ENCODE measurements at places on chromosomes 2 and 18.

- no peak for DNase-seq
Observed at GRCh38 chr2:144254342-144255235, 265.3 kb downstream of the ZEB2 start.

- no peak for DNase-seq
Observed at GRCh38 chr18:78898066-78898465, 81.6 kb upstream of the SALL3 start.

GRCh38 chr2:239382384-239382880, 18.4 kb downstream of the HDAC4 start:
- no peak for DNase-seq

DNA sequence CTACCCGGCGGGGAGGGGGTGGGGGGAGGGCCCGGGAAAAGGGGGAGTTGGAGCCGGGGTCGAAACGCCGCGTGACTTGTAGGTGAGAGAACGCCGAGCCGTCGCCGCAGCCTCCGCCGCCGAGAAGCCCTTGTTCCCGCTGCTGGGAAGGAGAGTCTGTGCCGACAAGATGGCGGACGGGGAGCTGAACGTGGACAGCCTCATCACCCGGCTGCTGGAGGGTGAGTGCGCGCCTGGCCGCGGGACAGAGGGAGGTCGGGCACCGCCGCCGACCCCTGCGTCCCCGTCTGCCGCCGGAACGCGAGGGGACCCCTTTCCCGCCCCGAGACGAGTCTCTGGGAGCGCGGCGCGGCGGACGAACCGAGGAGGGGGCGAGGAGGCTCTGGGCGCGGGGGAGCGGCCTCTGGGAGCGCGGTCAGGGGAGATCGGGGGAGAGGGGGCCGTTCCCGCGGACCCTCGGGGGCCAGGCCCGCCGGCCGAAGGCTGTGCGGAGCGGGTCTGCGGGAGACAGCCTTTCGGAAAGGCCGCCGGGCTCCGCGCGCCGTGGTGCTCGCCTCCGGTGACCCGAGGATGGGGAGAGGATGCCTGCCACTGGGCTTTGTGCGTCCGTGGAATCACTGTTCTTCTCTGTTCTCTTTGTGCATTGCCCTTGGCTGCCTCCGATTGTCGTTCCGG, 463 bp downstream of the PPP1CB start:
- DNase-seq: peak; percentile 40

DNA sequence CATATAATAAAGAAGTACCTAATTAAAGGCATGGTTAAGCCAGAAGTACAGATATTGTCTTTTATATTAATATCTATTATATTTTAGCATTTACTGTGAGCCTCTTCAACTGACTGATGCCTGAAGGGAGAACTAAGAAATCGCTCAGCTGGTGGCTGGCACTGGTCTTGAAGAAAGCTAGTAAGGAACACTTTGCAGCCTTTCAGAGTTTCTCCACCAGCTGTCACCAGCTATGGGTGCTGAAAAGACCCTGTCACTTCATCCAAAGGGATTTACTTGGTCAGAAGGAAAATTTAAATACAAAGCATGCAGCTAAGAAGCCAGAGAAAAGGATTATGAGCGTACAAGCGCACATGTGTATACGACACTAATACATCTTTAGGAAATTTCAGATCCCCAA, 525.9 kb downstream of the TMEM182 start:
- no peak for DNase-seq

DNA sequence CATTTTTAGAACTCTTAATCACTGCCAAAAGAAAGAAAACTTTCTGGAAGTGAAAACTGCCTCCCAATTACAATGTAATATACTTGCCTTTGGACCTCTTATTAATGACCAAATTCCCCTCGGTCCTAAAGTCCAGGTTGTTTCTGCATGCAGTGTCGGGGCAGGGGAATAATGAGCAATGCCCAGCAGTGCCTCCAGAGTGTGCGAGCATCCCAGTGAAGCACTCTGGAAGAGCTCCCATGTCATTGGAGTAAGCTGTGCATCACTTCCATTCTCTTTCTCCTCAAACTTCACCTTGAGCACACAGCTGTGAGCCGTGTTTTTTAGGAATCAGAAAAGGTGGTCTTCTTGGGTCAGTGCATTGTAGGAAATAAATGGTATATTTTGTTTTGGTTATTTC, 107.1 kb downstream of the SH3RF3 start:
- DNase-seq: no peak

DNA sequence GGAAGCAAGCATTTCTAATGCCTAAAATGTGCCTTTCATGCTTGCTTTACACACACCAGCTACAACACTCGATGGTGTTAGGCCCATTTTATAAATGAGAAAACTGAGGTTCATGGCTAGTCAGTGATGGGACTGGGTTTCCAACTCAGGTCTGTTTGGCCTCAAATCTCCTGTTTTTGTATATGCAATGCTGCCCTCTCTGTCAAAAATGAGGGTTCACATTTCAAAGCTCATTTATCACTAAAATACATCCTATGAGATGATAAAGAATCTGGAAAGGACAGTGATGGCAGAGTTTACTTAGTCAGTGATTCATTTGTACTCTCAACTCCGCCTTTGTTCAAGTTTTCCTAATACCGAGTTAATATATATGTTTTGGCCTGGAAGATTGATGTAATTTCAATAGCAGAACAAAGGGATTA, 92.3 kb downstream of the KCTD1 start:
- DNase-seq: peak; percentile 2

DNA sequence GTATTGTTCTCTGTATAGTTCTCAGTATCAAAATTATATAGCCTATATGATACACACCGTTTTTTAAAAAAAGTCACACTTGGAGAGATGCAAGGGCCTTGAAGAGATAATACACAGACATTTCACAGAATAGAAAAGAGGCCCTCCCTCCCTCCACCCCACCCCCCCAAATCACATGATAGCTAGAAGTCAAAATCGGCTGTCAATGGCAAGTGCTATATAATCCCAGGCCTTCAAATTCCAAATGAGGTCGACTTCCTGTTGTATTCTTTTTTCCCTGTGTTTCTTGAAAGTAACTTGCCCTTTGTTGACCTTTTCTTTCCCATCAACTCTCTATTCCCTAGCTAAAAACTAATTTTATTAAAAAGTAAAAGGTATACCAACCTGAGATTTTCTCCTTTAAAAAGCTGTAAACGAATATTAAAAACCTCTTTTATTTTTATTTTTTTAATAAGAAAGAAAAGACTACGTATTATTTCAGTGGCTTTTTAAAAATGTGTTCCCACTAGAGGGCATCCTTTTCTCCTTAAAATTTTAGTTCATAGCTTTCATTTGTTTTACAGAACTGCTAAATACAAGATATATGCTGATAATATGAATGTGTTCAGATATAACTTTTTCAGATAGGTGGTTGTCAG, 46.6 kb downstream of the KCMF1 start:
- DNase-seq: no peak

GRCh38 chr2:240363746-240364581, 71.5 kb upstream of the GPC1 start:
- DNase-seq: no peak

DNA sequence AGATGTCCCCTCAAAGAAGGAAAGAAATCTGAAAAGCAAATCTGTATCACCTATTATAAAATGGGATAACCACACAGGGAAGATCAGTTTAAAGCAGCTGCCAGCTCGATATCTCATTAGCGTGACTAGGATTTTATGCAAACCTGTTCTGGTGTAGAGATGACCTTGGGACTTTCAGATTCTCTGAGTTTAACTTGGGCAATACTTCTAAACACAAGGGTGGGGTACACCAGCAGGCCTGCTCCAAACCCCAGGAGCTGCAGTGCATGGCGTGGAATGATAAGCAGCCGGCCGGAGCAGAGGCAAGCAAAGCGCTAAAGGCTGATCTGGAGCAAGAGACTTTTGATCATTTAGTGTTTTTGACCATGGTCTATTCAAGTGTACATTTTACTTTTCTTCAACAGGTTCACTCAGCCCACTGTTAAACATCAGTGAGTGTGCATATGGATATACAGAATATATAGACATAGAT, 4.7 kb downstream of the SERTAD2 start:
- DNase-seq: no peak

GRCh38 chr18:7830468-7830867, 263.4 kb downstream of the PTPRM start:
- DNase-seq: peak; percentile 4

GRCh38 chr2:39059366-39059952, 61.4 kb downstream of the SOS1 start:
- DNase-seq: peak; percentile 66

- no peak for DNase-seq
Observed at GRCh38 chr18:44046376-44046975, 634.2 kb upstream of the SETBP1 start.

GRCh38 chr2:70536517-70537055, 17.0 kb downstream of the TGFA start:
- no peak for DNase-seq

DNA sequence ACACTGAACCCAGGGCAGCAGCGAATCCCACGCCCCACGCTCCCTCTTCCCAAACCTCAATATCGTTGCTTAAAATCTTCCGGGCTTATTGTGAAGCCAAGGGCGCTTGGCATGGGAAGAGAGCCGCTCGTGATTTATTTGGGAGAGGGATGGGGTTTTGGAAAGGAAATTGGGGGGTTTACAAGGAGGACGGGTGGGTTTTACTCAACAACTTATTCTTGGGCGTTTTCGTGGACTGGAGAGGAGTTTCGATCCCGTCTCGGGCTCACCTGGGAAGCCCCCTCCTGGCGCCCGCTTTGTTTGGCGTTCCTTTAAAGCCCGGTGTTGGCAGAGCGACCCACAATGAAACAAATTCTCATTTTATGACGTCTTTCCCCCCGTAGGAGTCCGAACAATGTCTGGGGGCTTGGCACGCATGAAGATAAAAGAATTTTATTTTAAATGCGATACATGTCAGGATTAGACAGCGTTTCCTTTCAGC, 135.3 kb downstream of the INSIG2 start:
- DNase-seq: no peak

- DNase-seq: no peak
Observed at GRCh38 chr2:185785851-185786473, 47.4 kb downstream of the FSIP2 start.

- DNase-seq: peak; percentile 50
Observed at GRCh38 chr18:32714571-32715148, 58.2 kb downstream of the KLHL14 start.

DNA sequence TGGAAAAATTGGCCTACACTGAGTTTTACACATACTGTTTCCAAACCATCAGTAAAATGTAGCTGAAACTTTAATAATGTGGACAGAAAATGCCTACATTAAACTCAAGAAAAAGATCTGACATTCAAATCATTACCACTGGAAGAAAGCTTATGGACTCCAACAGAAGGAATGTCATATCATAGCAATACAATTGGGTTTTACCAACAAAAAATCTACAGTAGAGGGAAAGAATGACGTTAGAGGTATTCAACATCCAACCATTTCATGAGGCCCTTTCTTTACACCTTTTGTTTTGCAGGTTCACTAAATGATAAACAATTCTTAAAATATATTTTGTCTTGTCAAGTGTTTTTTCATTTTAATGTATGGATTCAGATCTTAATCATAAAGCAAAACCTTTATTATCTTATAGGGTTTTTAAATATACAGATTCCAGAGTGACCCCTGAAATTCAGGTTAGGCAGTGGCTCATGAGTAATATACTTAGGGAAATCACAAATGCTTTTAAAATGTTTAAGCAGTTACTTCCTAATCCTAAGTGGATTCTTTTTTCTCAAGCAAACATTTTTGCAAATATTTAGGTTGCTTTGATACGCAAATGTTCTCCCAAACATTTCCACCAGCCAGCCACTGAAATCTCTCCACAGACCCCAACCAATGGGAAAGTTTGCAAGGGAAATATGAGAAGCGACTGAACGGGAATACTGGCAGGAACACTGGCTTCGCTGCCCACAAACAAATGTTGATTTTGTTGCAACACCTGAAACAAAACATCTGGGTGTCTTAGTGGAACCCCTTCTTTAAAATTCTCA, 168.7 kb downstream of the TCF4 start:
- no peak for DNase-seq

DNA sequence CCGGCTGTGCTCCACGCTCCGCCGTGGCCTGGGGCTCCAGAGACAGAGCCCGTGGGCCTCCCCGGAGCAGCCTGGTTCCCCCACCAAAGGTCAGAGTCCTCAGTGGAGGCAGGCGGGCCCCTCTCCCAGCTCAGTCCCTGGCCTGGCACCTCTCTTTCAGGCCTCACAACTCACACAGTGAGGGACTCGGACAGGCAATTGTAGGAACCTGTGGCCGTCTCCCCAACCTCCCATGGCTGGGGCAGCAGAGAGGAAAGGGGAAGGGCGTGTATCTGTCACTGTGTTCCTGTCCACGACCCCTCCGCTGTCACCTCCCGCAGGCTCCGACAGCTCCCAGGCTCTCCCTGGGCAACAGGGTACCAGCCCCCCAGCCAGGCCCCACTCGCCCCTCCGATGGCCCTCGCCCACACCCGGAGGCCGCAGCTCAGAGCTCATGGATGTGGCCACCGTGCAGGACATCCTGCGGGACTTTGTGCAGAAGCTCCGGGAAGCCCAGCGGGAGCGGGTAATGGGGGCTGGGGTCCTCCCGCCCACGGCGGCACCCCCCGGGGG, 32.4 kb upstream of the SNED1 start:
- DNase-seq: no peak

DNA sequence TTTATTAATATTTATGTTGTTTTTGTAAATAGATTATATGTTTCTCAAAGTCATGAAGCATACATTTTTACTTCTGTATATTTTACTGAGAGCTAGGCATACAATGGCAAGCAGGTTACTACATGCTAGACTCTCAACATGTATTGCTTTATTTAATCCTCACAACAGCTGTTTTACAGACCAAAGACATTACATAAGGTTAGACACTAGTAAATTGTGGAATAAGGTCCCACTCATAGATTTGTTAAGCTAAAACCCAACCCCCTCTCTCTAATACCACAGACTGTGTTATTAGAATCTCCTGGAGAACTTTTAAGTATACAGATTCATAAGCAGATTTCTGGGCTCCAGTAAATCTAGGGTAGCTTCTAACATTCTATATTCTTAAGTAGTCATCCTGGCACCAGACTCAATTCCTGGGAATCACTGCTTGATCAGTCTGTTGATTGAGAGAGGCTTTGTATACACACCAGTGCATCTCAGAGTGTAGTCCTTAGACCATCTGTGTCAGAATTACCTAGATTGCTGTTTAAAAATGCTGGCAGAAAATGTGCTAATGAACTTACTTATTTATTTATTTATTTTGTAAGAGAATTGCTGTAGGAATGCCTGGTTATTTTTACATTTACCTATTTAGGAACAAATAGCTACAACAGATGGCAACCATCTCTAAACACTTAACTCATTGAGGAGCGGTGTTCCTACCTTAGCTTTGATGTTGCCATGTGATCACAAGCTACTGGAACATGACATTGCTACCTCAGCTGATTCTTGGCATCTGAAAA, 153.5 kb upstream of the CAVIN2 start:
- DNase-seq: no peak

GRCh38 chr2:238501311-238501710, 74.6 kb downstream of the ASB1 start:
- no peak for DNase-seq

GRCh38 chr18:75531851-75532459, 104.5 kb upstream of the SMIM21 start:
- DNase-seq: no peak

- no peak for DNase-seq
Observed at GRCh38 chr2:65640793-65641103, 208.3 kb upstream of the SPRED2 start.
